NCI-H1694 (cell line): ENCODE measurements at places on chromosomes 5 and 9.
A peak's percentile ranks its signal among the peaks of the same experiment; 100 is the strongest.

- no peak for DNase-seq
Observed at GRCh38 chr5:180598797-180599589, 7.7 kb upstream of the SCGB3A1 start.

DNA sequence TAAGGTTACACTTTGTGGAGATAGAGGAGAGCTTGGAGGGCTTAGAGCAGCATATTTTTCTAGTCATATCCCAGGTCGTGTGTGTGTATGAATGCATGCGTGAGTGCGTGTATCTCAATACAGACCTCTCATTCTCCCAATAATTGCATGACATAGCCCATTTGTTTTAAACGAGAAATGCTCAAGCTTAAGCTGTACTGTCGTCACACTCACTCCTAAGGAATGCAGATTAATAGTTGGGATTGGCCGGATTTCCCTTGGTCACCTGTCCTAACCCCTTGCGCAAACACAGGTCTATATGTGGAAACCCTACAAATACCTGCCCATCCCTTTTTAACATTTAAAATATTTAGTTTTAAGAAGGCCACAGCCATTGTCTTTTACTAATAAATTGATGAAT lies 165.8 kb downstream of the SEMA5A start:
- no peak for DNase-seq

GRCh38 chr5:169474226-169474625 lies 109.3 kb upstream of the SPDL1 start:
- DNase-seq = no peak

DNA sequence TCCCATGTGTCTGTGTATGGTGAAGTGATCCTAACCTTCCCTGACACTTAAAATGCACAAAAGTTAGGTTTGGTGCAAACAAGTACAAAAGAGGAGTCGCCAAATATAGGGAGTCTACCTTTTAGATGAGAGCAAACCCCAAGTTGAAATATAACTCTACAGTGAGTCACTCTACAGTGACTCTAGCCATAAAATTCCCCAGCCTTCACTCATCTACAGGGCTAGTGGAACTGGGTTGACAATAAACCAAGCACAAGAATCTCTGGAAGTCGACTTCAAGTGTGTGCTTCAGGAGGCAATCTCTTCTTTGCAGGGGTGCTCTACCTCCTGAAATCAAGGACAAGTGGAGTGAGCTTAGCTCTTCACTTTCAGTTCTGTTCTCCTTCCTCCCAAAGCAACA lies 3.3 kb downstream of the SHISAL2B start:
- no peak for DNase-seq

DNA sequence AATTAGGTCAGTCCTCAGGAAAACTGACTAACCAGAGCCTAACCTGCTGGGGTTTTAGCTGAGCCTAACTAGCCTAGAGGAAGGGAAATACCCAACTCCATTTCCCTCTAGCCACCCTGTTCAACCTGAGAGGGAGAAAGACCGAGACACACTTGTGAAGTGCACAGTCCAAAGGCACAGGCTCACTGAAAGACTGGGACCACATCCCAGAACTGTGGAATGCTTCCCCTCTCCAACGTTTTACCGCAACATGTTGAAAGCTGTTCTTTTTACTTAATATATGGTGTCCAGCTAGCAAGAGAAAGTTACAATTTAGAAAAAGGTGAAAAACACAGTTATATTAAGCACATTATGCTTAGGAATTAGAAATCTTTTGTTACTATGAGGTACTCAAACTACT lies 76.8 kb upstream of the SIMC1 start:
- no peak for DNase-seq

GRCh38 chr9:77896938-77897667 lies 134.5 kb downstream of the GNAQ start:
- peak; percentile 0 for DNase-seq

GRCh38 chr5:84274585-84275468 lies 109.9 kb downstream of the EDIL3 start:
- DNase-seq = peak; percentile 20

GRCh38 chr5:1324719-1325190 lies 20.1 kb downstream of the CLPTM1L start:
- DNase-seq = peak; percentile 6

- no peak for DNase-seq
Observed at GRCh38 chr5:66896171-66896570, 300.0 kb downstream of the MAST4 start.

DNA sequence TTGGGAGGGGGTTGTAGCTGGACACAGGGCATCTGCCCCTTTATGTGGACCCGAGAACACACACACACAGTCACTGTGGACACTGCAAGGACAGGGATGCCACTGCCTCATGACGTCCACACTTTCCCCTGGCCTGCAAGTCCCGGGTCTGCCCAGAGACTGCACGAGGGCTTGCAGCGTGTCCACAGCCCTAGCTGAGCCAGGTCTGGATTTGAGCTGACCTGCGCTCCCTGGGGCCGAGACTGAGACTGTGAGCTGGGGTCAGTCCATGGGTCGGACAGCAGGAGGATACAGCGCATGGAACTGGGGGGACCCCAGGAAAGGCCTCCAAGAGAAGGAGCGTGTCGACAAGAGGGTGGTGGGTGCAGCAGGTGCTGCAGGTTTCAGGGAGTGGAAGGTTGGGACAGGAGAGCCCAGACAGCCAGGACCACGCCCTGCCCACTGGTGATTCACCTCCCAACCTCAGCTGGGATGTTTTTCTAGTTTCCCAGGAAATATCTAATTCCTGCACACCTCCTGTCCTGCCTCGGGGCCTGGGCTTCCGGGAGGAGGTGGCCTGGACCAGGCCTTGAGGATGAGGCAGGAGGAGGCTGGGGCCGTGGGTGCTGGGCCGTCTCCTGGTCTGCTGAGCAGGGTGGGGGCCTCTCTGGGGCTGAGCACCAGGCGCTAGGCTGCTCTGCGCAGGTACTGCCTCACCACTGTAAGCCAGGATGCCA lies 806 bp upstream of the RNF224 start:
- DNase-seq = no peak

GRCh38 chr9:81266674-81267073 lies 422.7 kb downstream of the TLE1 start:
- DNase-seq = no peak

DNA sequence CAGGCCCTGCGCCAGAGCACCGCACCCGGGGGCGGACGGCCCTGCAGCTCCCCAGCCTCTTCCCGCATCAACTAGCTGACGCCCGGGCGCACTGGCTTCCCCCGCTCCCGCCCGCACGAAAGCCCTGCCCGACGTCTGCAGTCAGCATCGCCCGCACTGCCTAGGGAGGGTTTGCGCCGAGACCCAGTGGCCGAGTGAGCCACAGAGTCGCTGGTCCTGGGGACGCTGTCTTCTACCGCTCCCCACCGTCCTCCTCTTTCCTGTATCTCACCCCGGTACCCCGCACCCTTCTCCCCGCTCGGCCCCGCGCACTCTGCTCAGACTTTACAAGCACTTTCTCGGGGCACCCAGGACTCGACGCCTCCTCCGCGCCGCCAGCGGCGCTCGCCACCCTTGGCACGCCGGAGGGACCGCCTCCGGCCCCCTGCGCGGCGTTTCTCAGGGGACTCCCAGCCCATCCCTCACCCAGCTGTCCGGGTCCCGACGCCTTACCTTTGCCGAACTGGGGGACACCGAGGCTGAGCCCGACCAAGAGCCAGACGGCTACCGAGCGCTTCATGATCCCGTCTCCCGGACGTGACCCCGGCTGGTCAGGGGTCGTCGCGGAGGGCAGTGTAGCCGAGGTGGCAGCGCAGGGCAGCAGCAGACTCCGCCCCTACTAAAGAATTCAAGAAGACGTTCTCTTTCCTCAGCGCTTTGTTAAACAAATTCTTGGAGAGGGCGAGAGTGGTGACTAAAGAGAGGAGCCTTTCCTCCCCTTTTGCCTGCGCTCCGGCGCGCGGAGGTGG lies 670 bp downstream of the EDIL3 start:
- DNase-seq = no peak

GRCh38 chr9:107105784-107106183 lies 177.3 kb upstream of the RAD23B start:
- peak; percentile 17 for DNase-seq

GRCh38 chr5:91182763-91183162 lies 200.4 kb downstream of the ARRDC3 start:
- DNase-seq = no peak
